ENCODE measurements at places on chromosomes 16 and 17. TPM values are rescaled to one million over a fixed set of nuclear protein-coding genes. Genes with fewer than 3 reads are reported as not detected.
A peak's percentile ranks its signal among the peaks of the same experiment; 100 is the strongest.

DNA sequence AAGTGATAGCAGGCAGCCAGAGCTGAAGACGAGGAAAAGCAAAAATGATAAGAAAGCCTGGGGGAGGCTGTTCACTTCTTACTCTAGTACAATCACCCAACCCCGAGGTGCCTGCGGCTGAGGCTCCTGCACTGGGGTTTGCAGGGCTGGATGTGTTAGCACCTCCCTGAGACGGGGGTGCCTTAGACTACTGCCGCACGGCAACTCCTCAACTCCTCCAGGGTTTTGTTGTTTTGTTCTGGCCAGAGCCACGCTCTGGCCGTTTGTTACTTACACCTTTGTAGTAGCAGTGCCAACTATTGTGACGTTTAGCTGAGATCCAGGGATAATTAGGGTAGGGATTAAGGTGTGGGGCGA is 51.5 kb downstream of the LDHD start:
- peak; percentile 56 for DNase-seq

GRCh38 chr17:39193346-39193745 is 4.1 kb downstream of the CACNB1 start:
- DNase-seq, result no peak

DNA sequence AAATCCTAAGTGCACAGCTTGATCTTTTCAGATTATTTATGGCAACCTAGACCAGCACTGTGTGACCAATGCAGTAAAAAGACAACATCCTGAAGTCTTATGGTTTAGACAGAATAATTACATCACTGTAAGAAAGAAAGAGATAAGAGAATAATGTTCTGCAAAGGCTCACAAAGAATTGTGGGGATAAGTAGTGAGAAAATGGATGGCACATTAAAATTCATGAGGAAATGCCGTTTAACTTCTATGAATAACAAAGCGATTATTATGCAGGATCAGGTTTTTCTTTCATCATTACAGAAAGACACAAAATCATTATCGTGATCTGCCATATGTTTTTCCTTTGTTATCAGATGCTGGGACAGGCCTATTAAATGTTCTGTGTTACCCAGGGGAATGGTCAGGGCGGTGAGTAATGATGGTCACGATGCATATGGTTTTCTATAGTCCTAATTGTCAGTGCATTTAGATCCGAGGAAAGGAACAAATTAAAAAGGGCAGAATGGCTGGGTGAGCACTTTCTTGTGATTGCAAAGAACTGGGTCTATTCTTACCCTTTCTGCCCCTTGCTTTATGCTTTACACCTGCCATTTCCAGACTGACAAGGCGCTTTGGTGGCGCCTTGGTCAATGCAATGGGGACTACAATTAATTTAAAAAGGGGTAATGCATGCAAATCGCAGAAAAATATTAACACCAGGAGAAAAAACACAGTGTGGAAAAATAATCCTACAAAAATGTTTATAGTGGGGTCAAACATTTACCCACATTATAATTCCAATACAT is 18.1 kb upstream of the DHX40 start:
- DNase-seq, result no peak

Gene GNGT2
- total RNA-seq, result 26.5 TPM

Gene ORC6
- 56.6 TPM for total RNA-seq
